ENCODE measurements at places on chromosomes 4 and X. TPM values are rescaled to one million over a fixed set of nuclear protein-coding genes. Genes with fewer than 3 reads are reported as not detected.

Gene RNF150
- 34.2 TPM for total RNA-seq

Gene F8
- total RNA-seq, result 42.9 TPM

Gene ADGRA3
- 27.8 TPM for total RNA-seq

Gene AMBN
- total RNA-seq, result not detected

Gene PNCK
- 42.4 TPM for total RNA-seq

Gene TEX13C
- total RNA-seq, result not detected

Gene TLL1
- total RNA-seq, result 4.4 TPM

Gene C4orf50
- not detected for total RNA-seq

Gene FGF13
- 1.3 TPM for total RNA-seq

- DNase-seq, result no peak
These were observed 100.1 kb downstream of the REPS2 start for GRCh38 chrX:17046478-17047097.

GRCh38 chr4:102453827-102454226 is 47.3 kb upstream of the NFKB1 start:
- no peak for DNase-seq

DNA sequence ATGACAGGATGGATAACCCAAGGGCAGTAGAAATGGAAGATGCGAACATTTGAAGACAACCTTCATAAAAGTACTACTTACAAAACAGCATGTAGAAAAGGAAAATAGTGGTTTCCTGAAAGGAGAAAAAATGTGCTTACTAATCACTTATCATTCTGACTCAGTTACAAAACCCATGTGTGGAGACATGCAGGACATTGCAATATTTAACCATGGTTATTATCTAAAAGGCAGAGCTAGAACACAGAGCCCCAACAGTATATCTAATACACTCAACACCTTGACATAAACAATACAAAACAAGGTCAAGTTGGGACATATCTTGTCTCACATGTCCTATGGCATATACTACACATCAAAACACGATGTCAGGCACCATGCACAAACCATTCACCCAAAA is 55.9 kb downstream of the EIF4E start:
- no peak for DNase-seq

DNA sequence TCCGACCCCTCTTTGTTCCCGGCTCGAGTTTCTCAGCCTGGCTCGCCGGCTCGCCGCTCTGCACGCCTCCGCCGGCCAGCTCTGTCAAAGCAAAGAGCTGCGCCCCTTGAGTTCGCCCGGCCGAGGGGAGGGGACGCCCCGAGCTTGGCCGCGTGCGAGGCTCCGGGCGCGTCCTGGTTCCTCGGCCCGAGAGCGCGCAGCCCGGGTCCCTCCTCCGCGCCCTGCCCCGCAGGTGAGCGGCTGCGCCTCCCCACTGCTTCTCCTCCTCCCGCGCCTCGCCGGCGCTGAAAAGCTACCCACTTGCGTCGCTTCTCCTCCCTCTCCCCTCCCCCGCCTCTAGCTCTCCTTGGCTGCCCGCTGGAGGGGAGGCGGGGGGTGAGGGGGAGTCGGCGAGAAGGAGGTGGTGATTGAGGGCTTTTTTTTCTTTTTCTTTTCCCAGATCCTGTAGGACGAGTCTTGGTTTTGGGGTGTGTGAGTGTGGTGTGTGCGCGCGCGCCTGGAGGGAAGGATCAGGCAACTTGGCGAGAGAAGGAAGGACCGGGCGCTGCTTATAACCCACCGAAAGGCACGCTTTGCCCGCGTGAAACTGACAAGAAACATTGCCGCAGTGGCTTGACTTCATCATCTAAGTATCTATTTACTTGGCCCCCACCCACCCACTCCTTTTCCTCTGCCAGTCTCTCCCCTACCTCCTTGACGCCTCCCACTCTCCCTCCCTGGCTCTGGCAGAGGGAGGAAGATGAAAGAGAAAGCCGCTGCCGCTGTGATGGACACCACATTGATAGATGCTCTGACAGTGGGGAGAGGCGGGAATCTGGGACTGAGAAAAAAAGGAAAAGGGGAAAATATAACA is at the start of gene LEF1:
Gene LEF1, minus strand, starts transcription at position 262 of the 853 bp plus-strand sequence. CDS start 1,165 bp downstream, outside the sequence.
- DNase-seq, result no peak

DNA sequence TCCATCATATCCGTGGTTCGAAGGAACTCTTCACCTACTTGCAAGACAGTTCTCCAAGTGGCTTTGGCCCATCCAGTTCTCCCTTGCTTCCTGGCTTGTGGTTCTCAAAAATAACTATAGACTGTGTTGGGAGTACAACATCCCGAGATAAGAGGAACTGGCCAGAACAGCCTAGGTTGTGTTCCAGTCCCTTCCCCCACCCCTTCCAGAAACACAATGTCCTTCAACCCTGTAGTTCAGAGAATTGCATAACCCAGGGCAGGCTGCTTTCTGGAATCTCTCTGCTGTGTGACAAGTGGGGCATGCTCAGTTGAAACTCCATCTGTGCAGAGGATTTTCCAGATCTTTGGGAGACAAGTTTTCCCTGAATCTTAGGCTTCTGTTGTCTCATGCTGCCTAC is 206.5 kb downstream of the PCDH10 start:
- no peak for DNase-seq

DNA sequence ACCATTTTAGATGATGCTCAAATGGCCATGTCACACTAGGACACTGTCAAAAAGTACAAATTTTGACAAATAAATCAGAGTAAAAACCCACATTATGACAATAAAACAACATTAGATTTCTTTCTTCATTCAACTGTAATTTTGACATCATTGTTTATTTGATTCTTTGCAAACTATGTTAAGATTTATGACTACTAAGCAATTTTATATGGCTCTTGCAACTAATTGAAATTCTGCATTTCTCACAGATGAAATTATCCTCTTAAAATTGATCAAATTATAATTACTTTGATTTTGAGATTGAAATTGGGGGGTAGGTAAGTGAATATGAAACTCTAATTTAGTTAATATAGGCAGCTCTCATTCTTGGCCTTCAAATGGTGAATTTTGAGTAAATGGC is 59.8 kb downstream of the ATOH1 start:
- no peak for DNase-seq

DNA sequence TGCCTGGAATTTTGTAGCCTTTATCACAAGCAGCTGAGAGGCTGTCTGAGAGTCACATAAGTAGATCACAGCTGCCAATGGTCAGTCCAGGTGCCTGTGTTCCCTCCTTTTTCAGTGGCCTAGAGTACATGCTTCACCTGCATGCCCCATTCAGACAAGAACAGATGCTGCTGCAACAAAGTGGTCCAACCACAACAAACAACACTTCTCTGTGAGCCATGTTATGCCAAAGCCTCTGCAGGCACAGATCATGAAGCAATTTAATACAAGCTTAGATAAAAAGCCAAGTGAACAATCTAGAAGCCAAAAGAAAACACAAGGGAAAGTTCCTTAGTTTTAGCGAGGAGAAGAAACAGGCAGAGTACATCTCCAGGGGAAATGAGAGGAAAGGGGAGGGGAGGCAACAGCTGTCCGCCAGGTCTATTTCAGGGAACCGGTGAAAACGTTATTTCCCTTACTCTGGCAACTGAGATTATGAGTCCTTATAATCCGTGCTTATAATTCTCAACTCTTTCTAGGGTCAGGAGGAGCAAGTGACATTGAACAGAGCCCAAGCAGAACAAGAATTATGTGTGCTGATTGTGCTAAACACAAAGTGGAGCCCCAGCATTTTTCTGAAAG is 92.6 kb downstream of the TSPAN5 start:
- no peak for DNase-seq

DNA sequence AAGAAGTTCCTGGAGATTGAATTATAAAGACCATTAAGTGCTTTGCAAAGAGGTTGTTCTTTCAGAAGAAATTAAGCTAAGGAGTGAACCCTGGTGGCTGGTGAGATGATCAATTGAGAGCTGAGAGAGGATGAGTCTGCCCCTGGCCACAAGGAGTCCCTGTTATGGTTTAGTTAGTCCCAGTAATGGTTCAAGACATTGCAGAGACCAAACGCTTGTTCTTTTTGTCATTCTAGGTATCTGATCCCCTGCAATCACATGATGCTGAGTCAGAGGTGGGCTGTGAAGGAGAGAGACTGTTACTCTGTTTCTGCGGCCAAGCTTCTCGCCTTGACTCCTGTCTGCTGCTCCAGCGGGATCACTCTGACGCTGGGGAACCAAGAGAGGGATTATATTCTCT is 114.5 kb downstream of the GATB start:
- no peak for DNase-seq

- no peak for DNase-seq
These were observed 184.3 kb downstream of the NAA11 start for GRCh38 chr4:79141530-79141929.

All from right atrium auricular region (tissue), 2 donors.